Pancreas (tissue), 10 donors: ENCODE measurements at places on chromosomes 12 and 14. TPM values are rescaled to one million over a fixed set of nuclear protein-coding genes. Genes with fewer than 3 reads are reported as not detected.

GRCh38 chr12:10242539-10242938 is 29.9 kb downstream of the GABARAPL1 start:
- DNase-seq: no peak
- H3K27ac ChIP-seq: no peak overlapping the region
- no peak overlapping the region for H3K4me3 ChIP-seq
- H3K27me3 ChIP-seq: no peaks in the 10 kb centered on the region

DNA sequence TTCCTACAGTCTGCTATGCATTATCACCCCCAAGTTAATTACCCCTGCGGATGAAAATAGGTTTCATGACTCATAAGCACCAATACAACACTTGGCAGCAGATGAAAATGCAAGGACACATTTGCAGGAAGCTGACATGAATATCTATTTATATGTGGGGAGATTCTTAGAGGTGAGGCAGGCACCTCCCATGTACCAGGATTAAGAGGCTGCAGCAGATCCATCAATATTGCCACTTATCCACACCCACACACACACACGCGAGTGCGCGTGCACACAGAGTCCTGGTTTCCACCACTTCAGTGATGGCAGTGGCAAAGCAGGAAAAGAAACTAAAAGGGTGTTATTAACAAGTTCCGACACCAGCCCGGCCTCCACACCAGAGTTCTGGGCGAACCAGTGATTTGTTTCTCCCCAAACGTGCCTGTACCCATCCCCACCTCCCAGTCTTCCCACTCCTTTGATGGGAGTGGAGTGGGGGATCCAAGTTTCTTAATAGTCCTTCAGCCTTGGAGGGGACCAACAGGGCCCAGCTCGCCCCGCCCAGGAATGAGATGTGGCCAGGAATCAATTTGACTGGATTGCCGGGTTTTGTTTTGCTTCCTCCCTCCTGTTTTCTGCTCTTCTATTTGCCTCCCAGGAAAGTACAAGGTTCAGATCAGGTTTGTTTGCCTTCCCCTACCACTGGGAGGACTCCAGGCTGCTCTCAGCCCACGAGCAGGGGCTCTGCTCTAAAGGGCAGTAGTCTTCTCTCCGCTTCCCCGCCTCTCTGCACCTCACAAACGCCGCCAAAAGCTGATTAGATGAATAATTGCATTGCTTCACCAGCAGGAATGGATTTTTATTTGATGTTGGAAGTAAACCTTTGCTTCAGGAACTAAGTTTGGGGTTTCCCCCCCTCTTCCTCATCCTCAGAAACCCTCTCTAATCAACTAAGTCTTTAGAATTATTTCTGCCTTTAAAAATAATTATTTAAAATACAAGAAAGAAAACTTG is 5.2 kb downstream of the IRF2BPL start:
- H3K4me1 ChIP-seq: peaks cover 24% of the 10 kb centered on the region
- peak overlapping the region; percentile 85 for H3K4me3 ChIP-seq
- DNase-seq: no peak

GRCh38 chr12:98220636-98221035 is 294.8 kb upstream of the TMPO start:
- no peaks in the 10 kb centered on the region for H3K4me1 ChIP-seq
- no peak for DNase-seq
- H3K27ac ChIP-seq: no peak overlapping the region
- H3K4me3 ChIP-seq: no peak overlapping the region

DNA sequence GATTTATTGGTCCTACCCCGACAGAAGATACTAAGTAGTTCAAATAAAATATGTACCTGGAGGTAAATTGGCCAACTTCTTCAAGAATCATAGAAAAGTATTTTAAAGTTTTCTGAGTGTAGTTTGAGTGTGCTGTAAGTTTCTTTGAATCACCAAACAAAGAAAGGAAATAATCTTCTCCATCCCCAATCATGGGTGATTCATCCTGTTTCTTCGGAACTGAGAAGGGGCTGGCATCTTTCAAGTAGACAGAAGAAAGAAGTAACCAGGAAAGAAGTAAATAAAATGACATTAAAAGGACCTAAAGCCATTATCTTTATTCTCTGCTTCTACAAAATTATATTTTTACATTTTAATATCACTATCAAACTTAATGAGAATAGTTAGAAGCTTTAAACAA is 6.8 kb downstream of the LMNTD1 start:
- no peaks in the 10 kb centered on the region for H3K4me1 ChIP-seq
- H3K27me3 ChIP-seq: no peaks in the 10 kb centered on the region
- no peak for DNase-seq
- H3K4me3 ChIP-seq: no peak overlapping the region
- H3K27ac ChIP-seq: no peak overlapping the region
- H3K36me3 ChIP-seq: no peaks in the 10 kb centered on the region

DNA sequence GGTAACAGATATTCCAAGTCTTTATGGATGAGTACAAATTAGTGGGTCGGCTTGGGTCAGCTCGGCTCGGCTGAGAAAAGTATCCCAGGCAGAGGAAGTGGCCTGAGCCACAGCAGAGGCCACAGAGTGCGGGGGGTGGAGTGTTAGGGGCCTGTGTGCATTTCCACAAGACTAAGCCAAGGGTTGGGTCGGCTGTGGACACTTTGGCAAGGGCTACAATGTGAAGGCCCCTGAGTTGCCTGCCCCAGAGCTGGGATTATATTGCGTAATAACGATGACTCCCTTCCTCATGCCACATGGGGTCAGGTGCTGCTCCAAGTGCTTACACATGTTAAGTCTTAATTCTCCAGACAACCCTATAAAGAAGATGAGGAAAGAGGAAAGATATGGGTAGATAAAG is 11.4 kb downstream of the EVL start:
- no peaks in the 10 kb centered on the region for H3K27me3 ChIP-seq
- no peak overlapping the region for H3K27ac ChIP-seq
- H3K36me3 ChIP-seq: no peaks in the 10 kb centered on the region
- DNase-seq: no peak
- H3K4me3 ChIP-seq: no peak overlapping the region

GRCh38 chr14:31297701-31298344 is 90.2 kb upstream of the HECTD1 start:
- H3K4me1 ChIP-seq: no peaks in the 10 kb centered on the region
- DNase-seq: no peak
- H3K27me3 ChIP-seq: no peaks in the 10 kb centered on the region
- H3K27ac ChIP-seq: no peak overlapping the region
- H3K4me3 ChIP-seq: no peak overlapping the region
- H3K36me3 ChIP-seq: no peaks in the 10 kb centered on the region

DNA sequence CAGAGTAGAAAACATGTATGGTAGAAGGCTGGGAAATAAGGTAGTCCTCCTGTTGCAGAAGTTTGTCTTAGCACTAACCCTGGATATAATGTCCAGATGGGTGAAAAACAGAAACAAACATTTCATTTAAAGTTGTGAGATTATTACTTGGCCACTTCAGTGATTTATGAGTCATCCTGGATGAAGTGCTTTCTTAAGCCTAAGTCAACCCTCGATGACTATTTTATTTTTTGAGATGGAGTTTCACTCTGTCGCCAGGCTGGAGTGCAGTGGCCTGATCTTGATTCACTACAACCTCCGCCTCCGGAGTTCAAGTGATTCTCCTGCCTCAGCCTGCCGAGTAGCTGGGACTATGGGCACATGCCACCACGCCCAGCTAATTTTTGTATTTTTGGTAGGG is 10.2 kb downstream of the DLST start:
- peaks cover 3% of the 10 kb centered on the region for H3K4me1 ChIP-seq
- no peaks in the 10 kb centered on the region for H3K27me3 ChIP-seq
- DNase-seq: no peak
- H3K27ac ChIP-seq: no peak overlapping the region

GRCh38 chr14:61564618-61565091 is 130.7 kb upstream of the HIF1A start:
- DNase-seq: no peak
- no peak overlapping the region for H3K27ac ChIP-seq
- peaks cover 39% of the 10 kb centered on the region for H3K4me1 ChIP-seq
- no peaks in the 10 kb centered on the region for H3K36me3 ChIP-seq
- no peak overlapping the region for H3K4me3 ChIP-seq

DNA sequence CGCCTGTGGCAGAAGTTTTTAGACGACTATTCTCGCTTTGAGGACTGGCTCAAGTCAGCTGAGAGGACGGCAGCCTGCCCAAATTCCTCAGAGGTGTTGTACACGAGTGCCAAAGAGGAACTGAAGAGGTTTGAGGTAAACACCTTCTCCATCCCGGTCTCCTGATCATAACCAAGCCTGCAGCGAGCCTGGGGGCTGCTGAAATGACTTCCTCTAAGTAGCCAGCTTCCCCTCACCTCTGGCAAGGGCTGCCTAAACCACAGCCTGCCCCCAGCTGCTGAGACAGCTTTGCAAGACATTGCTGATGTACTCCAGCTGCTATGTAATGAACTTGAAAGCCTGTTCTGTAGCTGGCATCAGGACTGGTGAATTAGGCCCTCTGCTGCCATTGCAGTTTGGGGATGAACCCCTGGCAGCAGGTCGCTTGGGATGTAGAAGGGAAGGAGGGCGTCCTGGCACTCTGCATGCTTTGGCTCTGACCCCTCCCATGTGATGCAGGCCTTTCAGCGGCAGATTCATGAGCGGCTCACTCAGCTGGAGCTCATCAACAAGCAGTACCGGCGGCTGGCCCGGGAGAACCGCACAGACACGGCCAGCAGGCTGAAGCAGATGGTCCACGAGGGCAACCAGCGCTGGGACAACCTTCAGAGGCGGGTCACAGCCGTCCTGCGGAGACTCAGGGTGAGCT is 84.6 kb downstream of the ESR2 start:
- H3K4me1 ChIP-seq: peaks cover 19% of the 10 kb centered on the region
- no peak overlapping the region for H3K27ac ChIP-seq
- no peak overlapping the region for H3K4me3 ChIP-seq
- H3K36me3 ChIP-seq: no peaks in the 10 kb centered on the region

DNA sequence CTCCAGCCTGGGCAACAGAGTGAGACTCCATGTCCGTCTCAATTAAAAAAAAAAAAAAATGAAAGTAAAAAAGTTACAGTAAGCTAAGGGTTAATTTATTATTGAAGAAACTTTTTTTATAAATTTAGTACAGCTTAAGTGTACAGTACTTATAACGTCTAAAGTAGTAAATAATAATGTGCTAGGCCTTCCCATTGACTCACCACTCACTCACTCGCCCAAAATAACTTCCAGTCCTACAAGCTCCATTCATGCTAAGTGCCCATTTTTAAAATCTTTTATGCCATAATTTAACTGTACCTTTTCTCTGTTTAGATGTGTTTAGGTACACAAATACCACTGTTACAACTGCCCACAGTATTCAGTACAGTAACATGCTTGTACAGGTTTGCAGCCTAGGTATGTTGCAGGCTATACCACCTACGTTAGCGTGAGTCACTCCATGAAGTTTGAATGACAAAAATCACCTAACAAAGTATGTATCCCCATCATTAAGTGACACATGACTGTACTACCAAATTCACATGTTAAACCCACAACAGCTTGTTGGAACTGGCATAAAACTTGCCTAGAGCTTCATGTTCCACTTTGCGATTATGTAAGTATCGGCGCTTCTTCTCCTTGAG is 10.7 kb downstream of the KANSL2 start:
- DNase-seq: no peak
- peaks cover 83% of the 10 kb centered on the region for H3K36me3 ChIP-seq
- no peaks in the 10 kb centered on the region for H3K4me1 ChIP-seq
- no peaks in the 10 kb centered on the region for H3K27me3 ChIP-seq
- no peak overlapping the region for H3K27ac ChIP-seq

- H3K4me1 ChIP-seq: no peaks in the 10 kb centered on the region
- H3K27ac ChIP-seq: no peak overlapping the region
- no peaks in the 10 kb centered on the region for H3K27me3 ChIP-seq
- no peak overlapping the region for H3K4me3 ChIP-seq
- DNase-seq: no peak
- no peaks in the 10 kb centered on the region for H3K36me3 ChIP-seq
These were observed 36.5 kb downstream of the LEMD3 start for GRCh38 chr12:65205886-65206285.

GRCh38 chr12:53811606-53812005 is 59.8 kb upstream of the CISTR start:
- H3K27ac ChIP-seq: no peak overlapping the region
- H3K36me3 ChIP-seq: no peaks in the 10 kb centered on the region
- H3K4me1 ChIP-seq: no peaks in the 10 kb centered on the region
- no peak overlapping the region for H3K4me3 ChIP-seq

Gene KRT79
- not detected for total RNA-seq

Gene TCTN1
- 18.5 TPM for total RNA-seq

Gene NEUROD4
- total RNA-seq: not detected

Gene PITPNM2
- 4.5 TPM for total RNA-seq

Gene PARP11
- 8.2 TPM for total RNA-seq

Gene KRT78
- 0.35 TPM for total RNA-seq

Gene GPATCH2L
- total RNA-seq: 13.8 TPM
